Endodermal cell (in vitro differentiated cells): ENCODE measurements at places on chromosomes 1 and 21. TPM values are rescaled to one million over a fixed set of nuclear protein-coding genes. Genes with fewer than 3 reads are reported as not detected.

DNA sequence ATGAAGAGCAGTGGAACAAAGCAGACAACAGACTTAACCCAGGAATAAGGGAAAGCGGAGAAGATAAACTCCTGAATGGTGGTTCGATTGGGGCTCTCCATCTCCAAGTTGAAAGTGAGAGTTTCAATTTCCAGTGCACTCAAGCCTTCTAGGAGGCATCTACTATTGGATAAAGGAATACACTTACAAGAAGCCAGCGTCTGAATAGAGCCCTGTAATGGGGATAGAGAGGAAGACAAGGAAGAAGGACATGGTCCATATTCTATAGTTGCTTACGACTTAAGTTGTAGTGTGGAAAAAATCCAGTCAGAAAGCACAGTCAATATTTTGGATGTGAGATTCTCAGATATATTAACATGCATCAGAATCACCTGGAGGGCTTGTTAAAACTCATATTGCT is at the start of gene OR6K2:
OR6K2 (minus strand) TSS at position 101 of the 400 bp plus-strand sequence; CDS start at position 101, 0 bp downstream.
- H3K27ac ChIP-seq, result no peak within 1 kb of the TSS
- no peak for DNase-seq
- no peaks in the 10 kb centered on the region for H3K4me1 ChIP-seq
- H3K27me3 ChIP-seq, result no peaks in the 10 kb centered on the region
- H3K36me3 ChIP-seq, result no peaks in the 10 kb centered on the region

DNA sequence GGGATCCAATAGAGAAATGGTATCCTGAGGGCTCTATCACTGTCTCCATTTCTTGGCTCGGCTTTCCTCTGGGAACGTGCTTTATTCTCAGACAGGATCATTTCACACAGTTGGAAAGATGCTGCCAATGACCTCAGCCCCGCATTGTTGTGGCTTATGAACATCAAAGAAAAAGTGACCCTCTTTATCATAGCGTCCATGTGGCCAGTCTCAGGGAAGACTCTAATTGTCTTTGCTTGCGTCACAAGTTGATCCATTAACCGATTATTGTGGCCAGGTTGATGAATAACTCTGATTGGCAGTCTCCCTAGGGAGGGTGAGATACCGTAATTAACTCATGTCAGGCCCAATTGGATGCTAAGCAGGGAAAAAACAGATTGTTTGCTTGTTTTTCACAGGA is 10.4 kb upstream of the TMEM9 start:
- peaks cover 6% of the 10 kb centered on the region for H3K4me1 ChIP-seq
- H3K4me3 ChIP-seq, result no peak overlapping the region
- H3K27ac ChIP-seq, result no peak overlapping the region
- H3K27me3 ChIP-seq, result no peaks in the 10 kb centered on the region
- DNase-seq, result no peak

GRCh38 chr1:25944986-25945385 is 38.8 kb upstream of the STMN1 start:
- H3K4me3 ChIP-seq, result no peak overlapping the region
- H3K27me3 ChIP-seq, result no peaks in the 10 kb centered on the region
- H3K27ac ChIP-seq, result no peak overlapping the region
- no peak for DNase-seq
- no peaks in the 10 kb centered on the region for H3K4me1 ChIP-seq

The FCMR gene
- not detected in 2 replicates for total RNA-seq

DNA sequence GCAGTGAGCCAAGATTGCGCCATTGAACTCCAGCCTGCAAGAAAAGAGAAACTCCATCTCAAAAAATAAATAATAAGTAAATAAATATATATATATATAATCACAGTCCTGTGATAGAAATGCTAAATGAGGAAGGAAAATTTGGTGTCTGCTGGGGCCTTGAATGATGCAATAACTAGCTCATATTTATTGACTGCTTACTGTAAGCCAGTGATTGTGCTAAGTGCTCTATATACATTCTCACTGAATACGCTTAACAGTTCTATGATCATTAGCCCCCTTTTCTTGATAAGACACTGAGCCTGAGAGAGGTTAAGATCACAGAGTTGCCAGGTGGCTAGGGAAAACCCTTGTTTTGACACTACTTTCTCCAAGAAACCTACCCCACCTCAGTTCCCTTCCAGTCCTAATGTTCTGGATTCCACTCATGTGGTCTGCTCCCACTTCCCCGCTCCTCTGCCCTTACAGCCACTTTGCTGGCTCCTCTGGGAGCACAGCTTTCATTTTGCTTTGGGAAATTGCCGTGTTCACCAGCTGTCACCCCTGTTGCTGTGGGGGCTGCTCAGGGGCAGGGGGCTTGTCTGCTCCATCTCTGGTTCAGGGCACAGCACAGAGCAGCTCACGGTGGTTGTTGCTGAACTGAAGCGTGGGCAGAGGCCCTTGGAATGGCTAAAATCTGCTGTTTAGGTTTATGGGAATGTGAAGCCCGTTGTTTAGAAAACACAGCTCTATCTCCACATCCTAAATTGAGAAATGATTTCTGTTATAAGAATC is 2.5 kb upstream of the BMP8A start:
- H3K27ac ChIP-seq, result no peak overlapping the region
- peaks cover 36% of the 10 kb centered on the region for H3K36me3 ChIP-seq
- H3K4me1 ChIP-seq, result no peaks in the 10 kb centered on the region
